ENCODE measurements at places on chromosomes 7 and 10.

DNA sequence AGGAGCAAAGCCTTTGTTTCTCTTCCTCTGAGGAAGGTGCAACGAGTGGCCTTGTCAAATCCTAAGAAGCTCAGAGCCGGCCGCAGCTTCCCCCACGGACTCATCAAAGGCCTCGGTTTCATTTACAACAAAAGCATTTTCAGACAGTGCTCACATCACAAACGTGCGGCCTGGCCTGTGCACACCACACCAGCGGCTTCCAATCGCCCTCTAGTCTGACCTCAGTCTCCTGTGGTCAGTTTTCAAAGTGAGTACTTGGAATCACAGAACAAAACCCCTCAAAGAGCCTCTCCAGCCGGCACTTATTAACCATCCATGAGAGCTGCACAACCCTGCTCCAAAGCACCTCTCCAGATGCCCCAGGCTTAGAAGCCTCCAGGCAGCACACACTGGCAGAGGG is 3.3 kb downstream of the RADIL start:
- no peak for DNase-seq

GRCh38 chr7:111568419-111568818 is 6.1 kb upstream of the IMMP2L start:
- no peak for DNase-seq

- no peak for DNase-seq
Measured at GRCh38 chr7:150377635-150378034, 1.5 kb upstream of the ZNF775 start.

DNA sequence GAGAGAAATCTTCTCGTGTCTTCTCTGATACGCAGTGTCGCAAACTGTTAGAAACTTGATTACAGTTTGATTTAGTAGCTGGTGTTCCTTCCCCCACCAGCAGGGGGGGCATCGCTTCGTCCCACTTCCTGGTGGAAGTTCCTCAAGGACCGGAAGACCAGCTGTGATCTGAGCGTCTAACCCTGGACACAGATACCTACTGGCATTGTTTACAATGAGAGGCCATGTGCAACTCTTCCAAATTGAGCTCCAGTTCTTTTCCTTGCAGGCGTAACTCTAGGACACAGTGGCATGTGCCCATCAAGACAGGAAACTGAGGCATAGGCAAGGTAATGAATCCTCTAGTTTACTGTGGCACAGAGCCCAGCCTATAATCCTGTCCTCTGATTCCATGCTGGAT is 219.0 kb downstream of the CCDC3 start:
- DNase-seq, result peak; percentile 12

DNA sequence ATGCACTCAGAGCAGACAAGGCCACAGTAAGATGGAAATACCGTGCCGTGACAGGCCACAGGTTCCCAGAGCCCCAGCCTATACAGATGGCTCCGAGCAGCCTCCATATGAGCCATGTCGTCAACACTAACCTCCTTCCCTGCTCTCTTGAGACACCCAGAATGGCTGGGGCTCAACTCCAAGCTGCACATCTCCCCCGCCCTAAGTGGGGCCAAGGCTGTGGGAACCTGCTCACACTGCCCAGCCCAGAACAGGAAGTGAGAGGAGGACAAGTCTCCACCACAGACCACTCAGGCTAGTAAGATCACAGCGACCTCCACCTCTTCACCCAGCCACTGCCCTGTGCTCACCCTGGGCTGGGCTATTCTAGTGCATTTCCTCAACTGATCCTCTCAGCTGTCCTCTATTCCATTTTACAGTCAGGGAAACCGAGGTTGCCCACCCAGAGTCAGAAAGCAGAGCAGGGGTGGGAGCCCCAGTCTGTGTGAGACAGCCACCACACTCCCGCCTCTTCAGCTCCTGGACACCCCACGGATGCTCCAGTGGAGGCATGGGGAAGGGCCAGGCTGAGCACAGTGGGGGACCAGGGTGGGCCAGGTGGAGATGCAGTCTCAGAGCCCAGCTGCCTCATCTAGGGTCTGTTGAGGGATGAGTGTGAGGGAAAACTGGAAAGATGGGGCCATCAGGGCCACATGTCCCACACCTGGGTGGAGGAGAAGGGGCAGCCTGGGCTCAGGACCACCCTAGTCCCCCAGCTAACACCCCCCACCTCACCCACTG is 11.6 kb downstream of the GRID1 start:
- DNase-seq, result no peak

DNA sequence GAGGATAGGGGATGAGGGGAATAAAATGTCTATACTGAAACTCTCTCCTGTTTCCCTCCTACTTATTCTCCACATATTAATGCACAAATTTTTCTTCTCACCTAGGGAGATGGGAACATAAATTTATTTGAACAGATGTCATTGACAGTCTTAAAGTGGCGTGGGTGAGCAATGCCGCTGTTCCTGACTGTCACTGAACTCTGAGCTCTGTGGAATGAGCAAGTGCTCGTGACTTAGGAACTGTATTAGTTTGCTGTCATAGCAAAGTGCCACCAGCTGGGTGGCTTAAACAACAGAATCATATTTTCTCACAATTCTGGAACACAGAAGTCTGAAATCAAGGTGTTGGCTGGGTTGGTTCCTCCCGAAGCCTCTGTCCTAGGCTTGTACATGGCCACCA is 29.1 kb downstream of the INPP5F start:
- DNase-seq, result no peak

DNA sequence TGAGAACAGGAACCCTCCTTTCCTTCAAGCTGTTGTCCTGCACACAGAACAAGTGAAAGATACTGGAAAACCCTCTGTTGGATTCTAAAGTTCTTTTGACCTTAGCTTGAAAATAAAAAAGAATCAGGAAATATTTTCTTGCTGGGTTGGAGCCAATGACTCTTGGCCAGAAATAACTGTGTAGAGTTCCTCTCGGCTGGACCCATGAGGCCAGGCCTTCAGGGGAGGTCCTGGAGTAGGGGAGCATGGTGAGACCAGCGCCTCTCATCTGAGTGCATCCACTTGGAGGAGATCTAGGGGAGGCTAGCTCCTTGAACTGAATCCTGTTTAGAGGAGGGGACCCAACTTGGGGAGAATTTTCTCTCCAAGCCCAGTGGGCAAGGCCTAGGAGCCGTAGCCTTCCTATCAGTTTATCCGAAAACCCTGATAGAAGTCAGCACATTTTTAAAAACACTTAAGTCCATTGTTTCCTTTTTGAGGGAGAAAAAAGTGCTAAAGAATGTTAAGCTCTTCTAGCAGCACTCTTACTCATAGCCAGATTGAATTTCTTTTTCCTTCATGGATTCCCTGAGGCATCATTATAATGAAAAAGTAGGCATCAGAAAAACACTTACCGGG is 635.7 kb upstream of the ANKRD30A start:
- DNase-seq, result no peak

- no peak for DNase-seq
Measured at GRCh38 chr10:49747303-49747646, 14.8 kb downstream of the OGDHL start.

GRCh38 chr10:114431414-114432135 is 27.3 kb upstream of the AFAP1L2 start:
- no peak for DNase-seq
